Fibroblast of upper back skin (primary cell): ENCODE measurements at places on chromosomes 2 and 18.

- DNase-seq: no peak
Measured at GRCh38 chr2:225319872-225320271, 79.6 kb upstream of the NYAP2 start.

GRCh38 chr18:41938445-41938844 is 16.6 kb upstream of the PIK3C3 start:
- peak; percentile 96 for DNase-seq

DNA sequence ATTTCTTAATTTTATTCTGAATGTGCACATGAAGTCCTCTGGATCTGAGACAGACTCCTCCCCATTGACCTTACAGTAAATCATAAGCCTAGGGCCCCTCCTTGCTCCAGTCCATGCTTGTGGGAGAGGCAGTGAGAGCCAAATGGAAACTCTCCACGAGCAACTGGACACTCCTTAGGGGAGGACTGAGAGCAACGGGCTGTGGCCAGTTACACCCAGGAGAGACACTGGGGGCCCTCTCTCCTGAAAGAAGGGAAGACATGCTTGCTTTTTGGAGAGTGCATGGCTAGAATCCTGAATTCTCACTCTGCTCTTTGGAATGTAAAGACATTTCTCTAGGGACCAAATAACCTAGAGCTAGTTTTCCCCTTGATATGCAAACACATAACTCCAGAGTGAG is 49.0 kb upstream of the BIN1 start:
- peak; percentile 81 for DNase-seq

DNA sequence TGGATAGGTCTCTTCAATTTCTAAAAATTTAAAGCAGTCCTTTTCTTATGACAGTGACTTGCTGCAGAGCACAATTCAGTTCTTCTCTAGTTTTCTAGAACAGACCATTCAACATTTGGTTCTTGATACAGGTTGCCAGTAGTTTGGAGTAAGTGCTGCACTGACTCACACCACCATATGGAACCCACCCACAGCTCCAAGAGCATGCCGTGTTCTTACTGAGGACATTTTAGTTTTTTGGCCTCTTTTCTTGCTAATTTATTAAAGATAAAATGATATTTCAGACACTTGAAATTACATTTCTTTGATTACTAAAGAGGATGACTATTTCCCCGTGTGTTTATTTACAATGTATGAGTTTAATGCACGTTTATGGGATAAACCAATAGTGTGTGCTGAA is 120.0 kb downstream of the COL4A4 start:
- DNase-seq: no peak

DNA sequence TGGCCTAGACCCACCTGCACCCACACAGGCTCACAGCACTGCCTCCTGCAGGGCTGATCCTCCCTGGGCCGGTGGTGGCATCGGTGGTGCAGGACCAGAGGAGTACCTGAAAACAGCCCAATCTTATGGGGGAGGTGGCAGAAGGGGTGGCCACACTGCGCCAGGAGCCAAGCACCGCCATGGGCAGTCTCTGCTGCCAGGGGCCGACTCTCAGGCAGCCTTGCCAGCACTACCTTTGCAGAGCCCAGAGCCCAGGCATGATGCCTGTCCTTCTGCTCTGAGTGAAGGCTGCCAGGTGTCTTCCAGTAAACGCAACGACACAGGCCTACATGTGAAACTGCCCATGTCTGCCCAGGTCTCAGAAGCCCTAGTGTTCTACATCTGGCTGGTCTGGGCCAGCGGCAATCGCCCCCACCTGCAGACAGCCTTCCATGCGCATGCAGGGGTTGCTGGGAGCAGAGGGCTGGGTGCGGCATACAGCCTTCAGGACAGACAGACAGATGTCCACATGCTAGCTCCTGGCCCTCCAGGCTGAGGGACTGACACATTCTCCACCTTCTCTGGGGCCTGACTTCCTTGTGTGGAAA is 6.8 kb downstream of the HS6ST1 start:
- no peak for DNase-seq

DNA sequence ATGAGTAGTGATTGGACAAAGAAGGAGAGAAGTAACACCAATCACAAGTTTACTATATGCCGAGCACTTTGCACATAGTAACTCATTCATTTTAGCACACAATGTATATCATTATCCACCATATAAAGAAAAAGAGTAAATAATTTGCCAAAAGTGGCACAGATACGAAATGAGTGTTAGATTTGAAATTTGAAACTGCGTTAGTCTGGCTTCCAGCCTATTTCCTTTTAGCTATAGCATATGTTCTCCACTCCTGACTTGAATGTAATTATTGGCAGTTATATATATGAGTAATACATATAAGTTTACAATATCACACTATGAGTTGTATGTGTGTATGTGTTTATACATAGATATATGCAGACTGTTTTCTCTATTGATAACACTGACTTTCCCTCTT is 98.6 kb downstream of the NOL4 start:
- no peak for DNase-seq

DNA sequence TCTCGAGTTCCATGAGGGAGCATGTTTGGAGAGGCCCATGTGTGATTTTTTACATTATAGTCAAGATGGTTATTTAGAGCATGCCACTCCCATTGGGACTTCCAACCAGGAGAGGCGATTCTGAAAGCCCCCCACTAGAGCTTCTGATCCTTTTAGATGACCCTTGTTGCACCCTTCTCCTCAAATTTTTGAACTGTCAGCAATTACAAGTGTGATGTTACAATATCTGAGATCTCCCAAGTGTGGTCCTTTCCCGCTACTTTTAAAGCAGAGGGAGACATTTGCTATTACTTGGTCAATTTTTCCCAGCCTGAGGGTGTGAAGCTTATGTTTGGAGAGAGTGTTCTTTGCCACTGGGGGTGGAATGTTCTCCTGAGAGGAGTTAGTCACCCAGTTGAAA is 16.7 kb upstream of the PTH2R start:
- DNase-seq: no peak

- no peak for DNase-seq
Measured at GRCh38 chr2:12669036-12669435, 47.7 kb upstream of the TRIB2 start.

DNA sequence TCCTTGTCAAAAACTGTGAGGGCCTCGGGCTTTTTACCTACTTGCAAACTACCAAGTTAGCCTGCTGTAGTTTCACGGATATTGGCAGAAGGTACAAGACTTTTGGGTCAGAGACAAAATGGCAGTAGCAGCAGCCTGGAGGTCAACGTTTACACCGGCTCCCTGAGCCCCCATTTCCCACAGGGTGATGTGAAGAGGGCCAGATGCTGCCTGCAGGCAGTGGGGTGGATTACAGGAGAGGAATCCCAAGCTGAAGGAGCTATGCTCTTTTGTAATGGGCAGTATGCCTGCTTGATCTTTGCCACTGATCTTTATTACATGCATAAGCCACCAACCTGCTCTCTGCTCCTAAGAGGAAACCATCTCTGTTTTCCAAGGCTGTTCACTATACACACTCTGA is 29.5 kb upstream of the SP5 start:
- no peak for DNase-seq

GRCh38 chr2:105757433-105757832 is 12.7 kb downstream of the NCK2 start:
- DNase-seq: no peak

GRCh38 chr2:48414980-48415835 is 114.7 kb upstream of the STON1 start:
- DNase-seq: no peak

- DNase-seq: no peak
Measured at GRCh38 chr2:148877403-148877740, 2.3 kb downstream of the KIF5C start.

DNA sequence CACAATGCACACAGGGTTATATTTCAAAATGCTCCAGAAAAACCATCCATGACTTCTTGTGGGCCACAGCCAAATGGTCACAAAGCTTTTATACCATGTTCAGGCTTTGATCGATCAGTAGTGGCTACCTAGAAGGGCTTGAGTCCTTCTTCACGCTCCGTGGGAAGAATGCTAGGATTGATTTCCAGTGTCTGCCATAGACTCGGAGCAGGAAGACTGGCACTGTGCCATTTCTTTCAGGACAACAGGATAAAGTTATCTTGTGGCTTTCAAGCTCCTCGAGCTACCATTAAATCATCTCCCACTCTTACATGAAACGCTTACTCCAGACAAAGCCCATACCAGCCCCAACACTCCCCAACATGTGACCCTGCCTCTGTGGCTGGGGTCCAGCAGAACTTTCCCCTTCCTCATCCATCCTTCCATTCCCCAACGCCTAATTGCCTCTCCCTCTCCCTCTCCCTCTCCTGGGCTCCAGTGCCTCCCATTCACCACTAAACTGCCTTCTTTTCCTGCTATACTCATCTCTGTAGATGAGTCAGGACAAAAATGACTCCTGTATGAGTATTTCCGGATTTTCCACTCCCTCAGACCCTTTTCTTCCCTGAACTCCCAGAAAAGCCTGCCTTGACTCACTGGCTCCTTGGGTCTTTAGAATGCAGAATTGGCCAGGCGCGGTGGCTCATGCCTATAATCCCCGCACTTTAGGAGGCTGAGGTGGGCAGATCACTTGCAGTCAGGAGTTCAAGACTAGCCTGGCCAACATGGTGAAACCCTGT is 40.9 kb downstream of the ADD2 start:
- DNase-seq: peak; percentile 84

DNA sequence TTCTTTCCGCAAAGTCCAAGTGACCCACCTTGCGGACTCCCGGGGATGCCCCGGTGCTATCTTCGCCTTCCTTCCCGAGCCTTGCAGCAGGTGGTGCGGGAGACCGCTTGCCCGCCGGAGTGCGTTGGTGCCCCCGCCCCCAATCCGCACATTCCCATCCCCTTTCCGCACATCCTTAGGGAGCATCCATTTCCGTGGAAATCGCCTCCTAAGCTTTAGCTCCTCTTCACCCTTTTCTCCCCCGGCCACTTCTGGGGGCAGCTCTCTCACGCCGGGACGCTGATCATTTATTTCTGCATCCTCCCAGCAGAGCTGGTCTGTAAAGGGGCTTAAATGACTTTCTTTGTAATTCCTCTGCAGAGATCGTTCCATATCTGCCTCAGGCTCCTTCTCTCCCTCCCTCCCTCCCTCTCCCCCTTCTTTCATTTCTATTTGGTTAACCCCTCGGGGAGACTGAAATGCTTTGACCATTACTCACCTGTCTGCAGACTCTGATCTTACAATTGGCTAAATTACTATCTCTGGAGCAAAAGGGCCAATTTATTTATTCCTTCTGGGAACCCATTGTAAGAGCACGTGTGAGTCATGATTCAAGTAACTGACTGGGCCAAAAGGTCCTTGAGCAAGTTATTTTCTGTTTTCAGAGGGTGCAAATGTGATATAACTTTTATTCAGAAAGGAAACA is 1.3 kb upstream of the LYPD1 start:
- DNase-seq: peak; percentile 96

GRCh38 chr2:5751873-5752482 is 59.8 kb downstream of the SOX11 start:
- DNase-seq: no peak
